Muscle of leg (tissue), 16 donors: ENCODE measurements at places on chromosomes 5 and 9. TPM values are rescaled to one million over a fixed set of nuclear protein-coding genes. Genes with fewer than 3 reads are reported as not detected.

DNA sequence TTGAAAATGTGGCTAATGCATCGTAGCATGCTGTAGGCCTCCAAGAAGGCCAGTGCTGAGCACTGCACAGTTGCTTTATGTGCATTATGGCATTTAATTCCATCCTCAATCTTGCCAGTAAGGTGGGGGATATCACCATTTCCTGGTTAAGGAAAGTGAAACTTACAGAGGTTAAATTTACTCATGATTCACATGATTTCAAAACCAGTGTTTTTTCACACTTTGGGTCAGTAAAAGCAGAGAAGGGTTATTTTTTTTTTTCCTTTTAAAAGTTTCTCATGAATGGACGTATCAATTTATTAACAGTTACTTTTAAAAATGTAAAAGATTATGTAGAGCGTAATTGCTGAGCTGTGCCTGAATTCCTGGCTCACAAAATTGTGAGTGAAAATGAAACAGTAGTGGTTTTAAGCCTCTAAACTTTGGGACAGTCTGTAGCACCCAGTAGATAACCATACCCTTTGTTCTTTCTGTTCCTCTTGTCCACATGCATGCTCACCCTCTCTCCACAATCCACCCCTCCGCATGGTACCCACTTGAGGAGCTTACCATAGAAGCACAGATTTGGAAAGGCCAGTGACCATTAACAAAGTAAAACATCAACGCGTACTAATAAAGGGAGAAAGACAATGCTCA is 21.2 kb downstream of the MAST4 start:
- DNase-seq, result no peak

Gene ORM2
- polyA plus RNA-seq, result not detected

Gene PFN3
- not detected for polyA plus RNA-seq

GRCh38 chr9:13137426-13137825 is 142.1 kb downstream of the MPDZ start:
- DNase-seq, result no peak

DNA sequence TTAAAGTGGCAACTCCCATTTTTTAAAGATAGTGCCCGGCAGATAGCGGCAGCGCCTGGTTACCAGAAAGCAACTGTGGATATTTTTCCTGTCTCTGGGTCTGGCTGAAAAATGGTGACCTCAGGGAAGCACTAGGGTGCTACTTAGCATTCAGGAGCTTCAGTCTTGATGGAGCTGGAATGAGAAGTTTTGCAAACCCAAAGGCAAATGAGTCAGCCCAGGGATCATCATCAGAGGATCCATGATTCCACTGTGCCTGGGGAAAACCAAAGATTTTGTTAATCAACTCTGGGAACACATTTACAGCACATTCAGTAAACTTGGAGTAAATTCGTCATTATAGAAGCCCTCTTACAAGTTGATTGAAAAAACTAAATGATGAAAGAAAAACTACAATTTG is 26.7 kb downstream of the F2R start:
- DNase-seq, result no peak

Gene UBE2QL1
- polyA plus RNA-seq, result 1.8 TPM

Gene FKTN
- 13.7 TPM for polyA plus RNA-seq

DNA sequence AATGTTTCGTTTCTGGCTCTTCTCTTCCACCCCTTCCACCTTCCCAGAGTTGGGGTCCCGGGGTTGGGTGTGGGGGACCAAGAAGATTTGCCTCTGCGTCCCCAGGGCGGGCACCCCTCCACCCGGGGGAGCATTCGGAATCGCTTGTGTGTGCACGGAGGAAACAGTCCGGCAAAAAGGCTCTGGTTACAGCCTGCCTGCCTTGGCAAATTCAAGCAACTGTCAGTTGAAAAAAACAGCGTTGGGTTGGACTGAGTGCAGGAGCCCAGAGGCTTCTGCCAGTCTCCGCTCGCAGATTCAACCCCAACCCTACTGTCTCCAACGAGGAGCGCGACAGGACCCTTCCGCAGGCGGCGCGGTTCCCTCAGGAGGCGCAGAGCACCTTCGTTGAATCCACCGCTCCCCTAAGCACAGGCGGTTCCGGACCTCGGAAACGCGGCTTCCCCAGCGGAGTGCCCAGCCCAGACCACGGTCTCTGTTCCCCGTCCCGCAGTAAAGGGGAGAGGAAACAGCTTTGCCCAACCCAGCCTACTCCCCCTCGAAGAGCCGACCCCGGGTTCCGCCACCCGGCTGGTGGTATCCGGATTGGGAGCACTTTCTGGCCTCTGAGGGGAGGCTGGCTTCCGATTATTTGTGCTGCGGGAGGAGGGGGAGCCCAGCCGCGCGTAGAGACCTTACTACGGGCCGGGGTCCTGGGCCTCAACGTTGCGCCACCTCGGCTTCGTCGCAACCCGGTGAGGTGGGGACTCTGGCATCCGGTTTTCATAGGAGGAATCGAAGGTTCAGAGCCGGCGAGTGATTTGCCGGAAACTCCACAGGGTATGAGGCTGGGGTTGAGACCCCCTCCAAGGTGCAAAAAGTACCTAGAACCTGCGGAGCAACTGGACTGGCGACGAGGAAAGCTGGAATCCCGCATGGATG is 9.6 kb downstream of the LHX6 start:
- peak; percentile 39 for DNase-seq

DNA sequence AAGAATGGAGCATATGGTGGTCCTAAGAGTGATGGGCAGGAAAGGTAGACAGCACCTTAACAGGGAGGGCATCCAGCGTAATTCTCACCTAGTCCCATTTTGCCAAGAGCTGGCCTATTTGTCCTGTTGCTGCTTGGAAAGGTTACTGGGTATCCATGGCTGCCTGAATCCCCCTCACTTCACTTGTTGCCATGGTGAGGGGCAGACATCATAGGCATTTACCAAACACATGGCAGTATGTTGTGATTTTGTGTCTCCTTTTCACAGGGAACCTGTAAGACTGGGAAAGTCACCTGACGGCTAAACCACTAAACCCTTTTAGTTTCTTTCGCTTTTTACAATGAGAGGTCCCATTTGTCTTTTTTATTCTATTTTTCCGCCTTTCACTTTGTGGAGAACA is 227.1 kb downstream of the CD180 start:
- no peak for DNase-seq

DNA sequence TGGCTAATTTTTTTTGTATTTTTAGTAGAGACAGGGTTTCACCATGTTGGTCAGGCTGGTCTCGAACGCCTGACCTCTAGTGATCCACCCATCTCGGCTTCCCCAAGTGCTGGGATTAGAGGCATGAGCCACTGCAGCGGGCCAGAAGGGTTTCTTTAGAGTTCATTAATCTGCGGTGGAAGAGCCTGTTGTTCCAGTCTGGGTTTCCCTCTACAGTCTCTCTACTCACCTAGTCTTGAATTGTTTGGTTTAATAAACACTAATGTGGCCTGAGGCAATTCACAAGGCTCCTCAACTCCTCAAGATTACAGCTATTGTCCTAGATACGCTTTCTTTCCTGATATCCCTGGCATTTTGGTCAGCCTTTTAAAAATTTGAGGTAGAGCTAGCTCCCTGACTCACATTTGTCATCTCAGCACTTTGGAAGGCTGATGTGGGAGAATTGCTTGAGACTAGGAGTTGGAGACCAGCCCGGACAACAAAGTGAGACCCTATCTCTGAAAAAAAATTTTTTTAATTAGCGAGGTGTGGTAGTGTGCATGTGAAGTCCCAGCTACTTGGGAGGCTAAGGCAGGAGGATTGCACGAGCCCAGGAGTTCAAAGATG is 4.6 kb upstream of the SAR1B start:
- no peak for DNase-seq

Gene EPB41L4B
- polyA plus RNA-seq, result 8.7 TPM

GRCh38 chr5:5494489-5495402 is 72.3 kb downstream of the ICE1 start:
- peak; percentile 36 for DNase-seq

Gene PCDHA9
- 0.03 TPM for polyA plus RNA-seq

Gene AGXT2
- polyA plus RNA-seq, result not detected

DNA sequence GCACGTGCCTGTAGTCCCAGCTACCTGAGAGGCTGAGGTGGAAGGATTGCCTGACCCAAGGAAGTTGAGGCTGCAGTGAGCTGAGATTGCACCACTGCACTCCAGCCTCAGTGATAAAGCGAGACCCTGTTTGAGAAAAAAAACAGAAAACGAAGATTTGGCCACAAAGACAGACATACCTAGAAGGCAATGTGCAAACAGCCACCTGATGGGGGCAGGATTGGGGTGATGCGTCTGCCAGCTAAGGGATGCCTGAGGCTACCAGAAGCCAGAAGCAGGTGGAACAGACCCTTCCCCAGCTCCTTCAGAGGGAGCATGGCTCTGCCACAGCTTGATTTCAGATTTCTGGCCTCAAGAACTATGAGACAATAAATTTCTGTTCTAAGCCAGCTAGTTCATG is 2.9 kb downstream of the HIGD2A start:
- no peak for DNase-seq

DNA sequence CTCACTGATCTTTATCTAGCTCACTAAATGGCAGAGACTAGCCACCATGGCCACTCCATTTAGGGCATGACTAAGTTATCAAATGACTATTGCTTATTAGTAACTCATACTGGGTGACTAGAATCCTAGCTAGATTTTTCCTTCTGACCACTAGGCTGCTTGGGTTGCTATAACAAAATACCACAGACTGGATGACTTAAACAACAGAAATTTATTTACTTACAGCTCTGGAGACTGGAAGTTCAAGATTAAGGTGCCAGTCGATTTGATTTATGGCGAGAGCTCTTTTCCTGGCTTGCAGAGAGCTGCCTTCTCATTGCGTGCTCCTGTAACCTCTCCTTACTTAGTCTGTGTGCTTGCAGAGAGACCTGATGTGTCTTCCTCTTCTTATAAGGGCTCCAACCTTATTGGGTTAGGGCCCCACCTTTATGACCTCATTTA is 55.0 kb upstream of the APC start:
- no peak for DNase-seq

Gene NTRK2
- 11.7 TPM for polyA plus RNA-seq

Gene FRRS1L
- 0.41 TPM for polyA plus RNA-seq

- DNase-seq, result no peak
These were observed 17.6 kb upstream of the NANS start for GRCh38 chr9:98038958-98039357.

Gene ZBED3
- polyA plus RNA-seq, result 10.3 TPM

Gene CTNND2
- polyA plus RNA-seq, result 0.61 TPM

Gene ECM2
- polyA plus RNA-seq, result 17.2 TPM

Gene NPM1
- polyA plus RNA-seq, result 1,566 TPM

Gene KCTD16
- polyA plus RNA-seq, result 0.04 TPM

- peak; percentile 84 for DNase-seq
These were observed 19.5 kb upstream of the GOLPH3 start for GRCh38 chr5:32193591-32193990.

Gene SAXO1
- polyA plus RNA-seq, result 0.13 TPM

- DNase-seq, result no peak
These were observed 7.3 kb upstream of the CTSV start for GRCh38 chr9:97046228-97046627.

Gene CER1
- 0.52 TPM for polyA plus RNA-seq

DNA sequence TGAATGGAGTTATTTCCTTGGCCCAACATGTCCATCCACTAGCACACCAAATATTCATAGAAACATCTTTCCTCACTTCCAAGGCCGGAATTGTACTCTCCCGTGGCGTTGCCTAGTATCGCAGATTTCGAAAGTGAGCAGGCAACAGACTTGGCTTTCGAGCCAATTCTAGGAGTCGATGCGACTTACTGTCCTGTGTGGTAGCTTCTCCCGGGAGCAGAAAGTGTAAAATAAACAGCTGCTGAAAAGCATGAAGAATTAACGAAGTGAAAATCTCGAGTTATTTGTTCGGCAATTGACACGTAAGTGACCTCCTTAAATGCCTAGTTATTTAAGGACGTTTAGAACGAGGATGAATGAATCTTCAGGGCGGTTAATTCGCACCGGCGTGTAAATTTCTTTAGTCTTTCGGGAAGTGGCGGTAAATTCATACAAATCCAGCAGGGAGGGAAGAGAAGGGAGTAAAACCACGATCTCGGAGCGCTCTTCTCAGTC is 449 bp upstream of the PCSK5 start:
- peak; percentile 89 for DNase-seq

Gene TLX3
- polyA plus RNA-seq, result not detected

DNA sequence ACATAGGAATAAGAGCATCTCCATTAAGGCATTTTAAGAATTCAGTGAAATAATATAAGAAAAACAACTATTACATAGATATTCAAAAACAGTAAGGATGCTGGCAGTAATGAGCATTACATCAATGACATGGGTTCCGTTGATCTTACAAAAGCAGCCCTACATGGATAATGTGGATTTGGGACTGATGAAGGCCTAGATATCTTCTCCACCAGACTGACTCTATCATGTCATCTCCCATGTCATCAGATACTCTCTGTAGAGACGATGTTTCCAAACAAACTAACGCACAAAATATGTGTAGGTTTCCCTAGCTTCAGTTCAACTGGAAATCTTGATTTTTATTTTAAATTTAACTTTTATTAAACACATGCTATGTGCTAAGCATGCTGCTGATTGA is 3.6 kb downstream of the LURAP1L start:
- DNase-seq, result no peak

- no peak for DNase-seq
These were observed 31.4 kb upstream of the SARDH start for GRCh38 chr9:133769511-133770075.

DNA sequence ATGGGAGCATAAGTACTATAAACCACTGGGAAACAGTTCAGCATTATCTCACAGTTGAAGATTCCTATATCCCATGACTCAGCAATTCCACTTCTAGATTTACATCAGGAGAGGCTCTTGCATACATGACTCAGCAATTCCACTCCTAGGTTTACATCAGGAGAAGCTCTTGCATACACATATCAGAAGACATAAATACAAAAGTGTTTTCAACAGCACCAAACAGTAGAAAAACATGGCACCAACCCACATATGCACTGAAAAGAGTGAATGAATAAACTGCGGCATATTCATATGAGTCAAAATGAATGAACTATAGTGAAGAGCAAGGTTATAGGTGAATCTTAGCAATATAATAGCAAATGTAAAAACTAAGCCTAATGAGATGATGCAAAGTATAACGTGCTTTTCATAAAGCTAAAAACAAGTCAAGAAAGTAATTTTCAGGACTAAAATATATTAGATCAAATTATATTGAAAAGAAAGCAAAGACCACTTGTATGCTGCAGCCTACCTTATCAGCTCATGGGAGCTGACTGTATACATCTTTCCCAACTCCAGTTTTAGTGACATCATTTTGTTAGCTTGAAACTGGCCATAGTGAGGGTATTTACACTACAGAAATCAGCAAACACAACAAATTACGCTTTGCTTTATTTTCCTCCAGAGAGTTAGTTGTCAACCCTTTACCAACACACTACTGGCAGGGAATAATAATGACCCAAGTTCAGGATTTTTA is 95.8 kb downstream of the ANKRD18B start:
- DNase-seq, result peak; percentile 70

DNA sequence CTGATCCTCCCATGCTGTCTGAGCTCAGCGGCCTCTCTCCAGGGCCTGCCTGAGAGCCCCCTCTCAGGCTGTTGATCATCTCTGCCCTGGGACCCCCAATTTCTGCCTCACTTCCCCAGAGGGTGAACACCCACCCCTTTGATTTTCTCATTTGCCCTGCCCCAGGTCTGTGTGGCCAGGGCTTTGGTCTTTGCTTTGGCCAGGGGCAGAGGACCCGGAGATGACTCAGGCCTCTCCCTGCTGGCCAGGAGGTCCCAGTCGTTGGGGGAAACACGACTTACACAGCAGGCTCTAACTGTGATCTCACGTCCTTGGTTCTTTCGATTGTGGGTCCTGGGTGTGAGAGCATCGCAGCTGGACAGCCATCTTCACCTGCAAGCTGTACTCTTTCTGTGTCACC is 1.1 kb upstream of the ADAMTS2 start:
- no peak for DNase-seq
